Stimulated activated CD4-positive, alpha-beta T cell treated with anti-CD3 and anti-CD28 coated beads, Interleukin-12 subunit alpha, Interleukin-12 subunit beta, amount 100 ng/mL, for 4 hours (primary cell): ENCODE measurements at places on chromosomes 16 and 17.

DNA sequence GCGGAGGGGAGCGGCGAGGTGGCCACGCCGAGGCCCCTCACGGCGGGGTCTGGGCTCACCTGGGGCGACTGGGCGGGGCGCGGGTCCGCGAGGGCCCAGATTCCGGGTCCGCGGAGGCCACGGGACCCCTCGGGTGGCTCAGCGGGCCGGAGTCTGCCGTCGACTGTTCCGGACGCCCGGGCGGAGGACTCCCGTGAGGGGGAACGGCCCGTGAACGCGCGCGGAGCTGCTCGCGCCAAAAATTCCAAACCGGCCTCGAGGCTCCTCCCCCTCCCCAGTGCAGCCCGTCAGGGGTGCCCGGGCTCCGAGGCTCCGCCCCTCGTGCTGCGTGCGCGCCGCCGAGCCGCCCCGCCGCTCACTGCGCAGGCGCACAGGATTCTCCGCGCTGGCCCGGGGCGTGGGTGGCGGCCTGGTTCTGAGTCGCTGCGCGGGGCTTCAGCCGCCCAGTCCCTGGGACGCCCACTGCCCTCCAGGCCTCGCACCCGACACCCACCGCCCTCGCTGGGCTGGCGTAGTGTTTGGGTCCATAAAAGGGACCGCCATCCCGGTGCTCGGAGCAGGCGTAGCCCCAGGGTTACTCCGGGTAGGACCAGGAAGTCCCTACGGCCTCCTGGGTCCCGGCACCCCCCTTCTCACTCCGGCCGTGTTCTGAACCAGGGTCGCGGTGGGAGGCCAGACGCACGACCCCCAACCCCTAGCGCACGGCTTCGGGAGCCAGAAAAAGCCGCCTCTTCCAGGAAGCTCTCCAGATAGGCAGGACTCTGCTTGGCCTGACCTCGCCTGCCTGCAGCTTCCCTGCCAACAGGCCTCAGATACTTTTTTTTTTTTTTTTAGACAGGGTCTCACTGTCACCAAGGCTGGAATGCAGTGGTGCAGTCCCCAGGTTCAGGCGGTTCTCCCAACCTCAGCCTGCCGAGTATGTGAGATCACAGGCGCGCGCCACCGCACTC lies at the start of gene PKMYT1:
Gene PKMYT1, minus strand, starts transcription at position 220 of the 950 bp plus-strand sequence. CDS start 789 bp downstream, outside the sequence.
- peak; percentile 97 for DNase-seq

GRCh38 chr17:7023576-7024401 lies 939 bp downstream of the BCL6B start:
- peak; percentile 96 for DNase-seq

DNA sequence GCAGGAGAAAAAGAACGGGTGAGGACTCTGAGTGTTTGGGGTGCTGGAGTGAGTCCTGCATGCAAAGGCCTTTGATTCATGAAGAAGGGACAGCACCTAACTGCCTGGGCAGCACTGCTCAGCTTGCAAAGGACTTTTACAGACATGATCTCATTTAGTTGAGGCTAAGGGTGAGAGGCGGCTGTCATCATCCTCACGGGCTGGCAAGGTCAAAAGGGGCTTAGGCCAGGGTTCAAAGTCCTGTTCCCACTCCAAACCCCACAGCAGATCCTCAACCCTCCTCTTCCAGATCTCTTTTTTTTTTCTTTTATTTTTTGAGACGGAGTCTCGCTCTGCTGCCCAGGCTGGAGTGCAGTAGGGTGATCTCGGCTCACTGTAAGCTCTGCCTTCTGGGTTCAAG lies 4.8 kb downstream of the RHBDF2 start:
- no peak for DNase-seq

GRCh38 chr17:78307887-78308638 lies 51.8 kb downstream of the SOCS3 start:
- DNase-seq = no peak

DNA sequence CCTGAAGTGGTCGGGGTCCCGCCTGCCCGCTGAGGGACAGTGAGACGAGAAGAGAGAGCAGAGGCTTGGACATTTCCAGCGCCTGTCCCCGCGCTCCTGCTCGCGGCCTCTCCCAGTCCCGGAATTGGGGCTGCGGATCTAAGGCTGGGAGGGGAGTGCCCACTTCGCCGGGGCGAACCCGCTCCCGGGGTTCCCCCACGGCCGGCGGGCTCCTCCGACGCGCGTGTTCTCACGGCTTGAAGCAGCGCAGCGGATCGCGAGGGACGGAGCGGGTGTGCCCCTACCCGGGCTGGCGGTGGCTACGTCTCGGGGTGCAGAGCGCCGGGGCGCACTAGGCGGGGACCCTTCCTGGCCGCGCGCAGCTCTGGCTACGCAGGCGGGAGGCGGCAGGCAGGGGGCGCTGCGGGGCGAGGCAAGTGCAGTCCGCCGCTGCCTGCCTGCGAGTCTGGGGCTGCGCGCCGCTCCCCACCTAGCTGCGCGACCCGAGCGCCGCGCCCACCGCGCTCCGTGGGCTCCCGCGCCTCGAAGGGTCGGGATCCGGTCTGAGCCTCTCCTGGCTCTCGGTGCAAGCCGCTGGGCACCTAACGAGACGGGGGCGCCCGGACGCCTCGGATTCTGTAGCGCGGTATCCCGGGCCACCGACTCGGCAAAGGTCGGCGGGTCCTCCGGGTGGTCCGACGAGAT lies 1.2 kb downstream of the NGFR start:
- peak; percentile 89 for DNase-seq

- no peak for DNase-seq
Observed at GRCh38 chr16:71430744-71431143, 11.1 kb downstream of the TLE7 start.

DNA sequence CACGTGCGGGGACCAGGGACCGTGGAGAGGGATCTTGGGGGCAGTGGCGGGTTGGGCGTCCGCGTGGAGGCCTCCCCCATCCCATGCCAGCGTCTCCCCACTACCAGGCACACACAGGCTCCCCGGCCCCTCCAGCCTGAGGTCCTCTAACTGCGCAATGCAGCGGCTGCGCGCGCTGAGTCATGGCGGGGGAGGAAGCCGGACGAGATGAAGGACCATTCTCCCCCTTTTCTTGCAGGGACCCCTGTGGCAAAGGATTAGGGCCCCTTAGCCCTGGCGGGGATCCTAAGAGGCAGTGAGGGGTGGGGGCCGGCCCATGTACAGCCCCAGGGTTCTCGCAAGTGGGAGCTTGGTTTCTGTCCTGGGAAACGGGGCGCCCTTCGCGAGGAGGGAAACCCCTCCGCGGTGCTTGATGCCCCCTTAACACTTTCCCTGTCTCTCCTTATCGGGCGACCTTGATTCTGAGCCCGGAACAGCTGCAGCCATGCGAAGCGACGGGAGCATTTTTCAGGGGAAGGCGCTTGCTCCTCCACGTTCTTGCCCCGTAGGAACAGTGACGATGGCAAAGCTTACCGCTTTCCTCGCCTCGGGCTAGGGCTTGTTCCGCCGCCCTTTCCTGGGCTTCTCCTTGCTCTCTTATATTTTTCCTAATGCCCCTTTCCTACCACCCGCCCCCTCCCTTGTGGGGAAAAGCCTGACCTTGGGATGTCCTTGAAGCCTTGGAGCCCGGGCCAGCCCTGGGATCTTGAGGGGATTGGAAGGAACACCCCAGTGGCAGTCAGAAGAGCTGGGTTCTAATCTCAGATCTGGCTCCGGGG lies 592 bp downstream of the ALDOA start:
- DNase-seq = peak; percentile 38

DNA sequence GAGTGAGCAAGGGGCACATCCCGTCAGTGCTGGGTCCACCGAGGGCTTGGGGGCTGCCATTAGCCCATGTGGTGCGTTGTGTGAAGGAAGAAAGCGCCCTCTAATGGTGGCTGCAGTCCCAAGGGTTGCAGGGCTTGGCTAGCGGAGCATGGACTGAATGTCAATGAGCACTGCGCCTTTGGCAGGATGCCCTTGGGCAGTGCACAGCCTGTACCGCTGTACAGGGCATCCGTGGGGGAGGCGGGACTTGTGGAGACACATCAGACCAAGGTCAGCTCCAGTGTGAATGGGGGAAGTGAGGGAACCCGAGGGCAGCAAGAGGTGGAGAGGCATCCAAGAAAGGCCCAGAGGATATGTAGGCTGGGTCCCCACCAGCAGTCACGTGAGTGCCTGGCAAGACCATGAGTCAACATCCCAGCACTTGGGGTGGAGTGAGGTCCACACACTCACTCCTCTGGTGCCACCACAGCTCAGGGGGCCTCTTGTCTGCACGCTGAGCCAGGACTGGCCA lies 75.5 kb upstream of the MED9 start:
- DNase-seq = no peak

DNA sequence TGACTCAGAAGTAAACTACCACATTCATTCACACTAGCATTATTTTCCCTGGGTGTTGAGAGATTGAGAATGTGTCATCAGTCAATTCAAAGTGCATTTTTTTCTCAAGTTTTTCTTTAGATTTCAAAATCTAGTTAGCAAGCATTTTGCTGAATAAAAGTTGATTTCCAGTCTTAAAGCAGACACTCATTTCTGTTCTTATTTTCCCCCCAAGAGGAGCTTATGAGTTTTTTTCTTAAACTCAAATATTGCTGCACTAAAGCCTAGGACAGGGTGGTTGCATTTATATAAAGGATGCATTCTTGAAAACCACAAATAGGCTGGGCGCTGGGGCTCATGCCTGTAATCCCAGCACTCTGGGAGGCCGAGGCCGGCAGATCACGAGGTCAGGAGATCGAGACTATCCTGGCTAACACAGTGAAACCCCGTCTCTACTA lies 15.3 kb downstream of the CDH3 start:
- no peak for DNase-seq

- no peak for DNase-seq
Observed at GRCh38 chr17:17830740-17831207, 6.0 kb downstream of the SREBF1 start.

DNA sequence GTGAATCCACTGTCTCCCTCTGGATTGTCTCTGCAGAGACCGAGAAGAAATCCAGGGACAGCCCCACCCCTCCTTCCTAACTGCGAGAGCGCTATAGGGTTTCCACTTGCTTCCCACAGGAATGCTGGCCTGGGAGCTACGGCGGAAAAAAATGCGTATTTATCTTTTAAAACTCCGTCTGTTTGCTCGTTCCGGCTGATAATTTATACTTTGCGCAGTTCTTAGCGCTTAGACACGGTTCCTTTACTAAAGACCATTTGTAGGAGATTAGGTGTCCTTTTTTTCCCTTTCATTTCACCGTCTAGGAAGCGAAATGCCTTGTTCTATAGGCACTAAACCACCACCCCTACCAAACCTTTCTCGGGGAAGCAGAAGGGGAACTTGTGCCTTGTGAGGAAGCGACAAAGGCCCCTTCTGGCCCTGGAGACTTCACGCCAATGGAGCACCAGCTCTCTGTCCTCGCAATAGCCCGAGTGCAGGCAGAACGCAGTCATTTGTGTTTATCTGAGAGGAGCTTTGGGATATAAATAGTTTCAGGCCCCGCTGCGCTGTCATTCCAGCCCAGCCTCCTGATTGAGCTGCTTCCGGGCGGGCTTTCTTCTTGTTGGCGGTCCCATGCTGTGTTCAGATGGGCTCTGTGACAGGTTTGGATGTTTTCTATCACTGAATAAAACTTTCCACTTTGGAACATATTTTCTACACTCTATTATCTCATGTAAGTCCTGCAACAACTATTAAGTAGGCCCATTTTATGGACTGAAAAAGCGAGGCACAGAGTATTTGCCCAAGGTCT lies 791 bp upstream of the SUPT4H1 start:
- no peak for DNase-seq

GRCh38 chr17:7883781-7884386 lies 4.7 kb upstream of the CHD3 start:
- peak; percentile 27 for DNase-seq

DNA sequence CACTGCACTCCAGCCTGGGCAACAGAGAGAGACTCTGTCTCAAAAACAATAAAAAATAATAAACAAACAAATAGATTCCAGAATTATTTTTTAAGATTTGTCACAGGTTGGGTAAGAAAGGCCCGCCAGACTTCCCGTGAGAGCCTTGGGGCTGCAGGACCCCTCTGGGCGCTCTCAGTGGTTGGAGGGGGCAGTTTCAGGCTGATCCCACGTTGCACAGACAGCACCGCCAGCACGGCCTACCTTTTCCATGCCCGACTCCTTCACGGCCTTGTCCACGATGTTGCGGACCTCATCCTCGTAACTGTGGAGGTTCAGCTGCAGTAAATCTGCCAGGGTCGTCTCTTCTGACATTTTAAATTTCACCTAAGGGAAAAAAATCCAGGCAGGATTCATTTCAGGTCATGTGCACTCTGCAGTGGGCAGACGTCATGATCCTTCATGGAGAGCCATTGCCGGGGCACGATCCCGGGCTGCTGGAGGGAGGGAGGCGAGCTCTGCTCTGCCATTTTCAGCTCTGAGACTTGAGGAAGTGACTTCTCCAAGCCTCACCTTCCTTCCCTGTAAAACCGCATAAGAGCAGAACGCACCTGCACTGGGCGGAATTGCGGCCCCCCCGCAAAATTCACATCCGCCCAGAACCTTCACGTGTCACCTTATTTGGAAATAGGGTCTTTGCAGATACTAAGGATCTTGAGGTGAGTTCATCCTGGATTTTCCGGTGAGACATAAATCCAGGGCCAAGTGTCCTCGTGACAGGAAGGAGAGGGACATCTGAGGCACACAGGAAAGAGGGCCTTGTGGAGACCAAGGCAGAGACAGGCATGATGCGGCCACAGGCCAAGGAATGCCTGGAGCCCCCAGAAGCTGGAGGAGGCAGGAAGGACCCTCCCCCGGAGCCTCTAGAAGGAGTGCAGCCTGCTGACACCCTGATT lies 66.8 kb downstream of the DNAH17 start:
- no peak for DNase-seq

DNA sequence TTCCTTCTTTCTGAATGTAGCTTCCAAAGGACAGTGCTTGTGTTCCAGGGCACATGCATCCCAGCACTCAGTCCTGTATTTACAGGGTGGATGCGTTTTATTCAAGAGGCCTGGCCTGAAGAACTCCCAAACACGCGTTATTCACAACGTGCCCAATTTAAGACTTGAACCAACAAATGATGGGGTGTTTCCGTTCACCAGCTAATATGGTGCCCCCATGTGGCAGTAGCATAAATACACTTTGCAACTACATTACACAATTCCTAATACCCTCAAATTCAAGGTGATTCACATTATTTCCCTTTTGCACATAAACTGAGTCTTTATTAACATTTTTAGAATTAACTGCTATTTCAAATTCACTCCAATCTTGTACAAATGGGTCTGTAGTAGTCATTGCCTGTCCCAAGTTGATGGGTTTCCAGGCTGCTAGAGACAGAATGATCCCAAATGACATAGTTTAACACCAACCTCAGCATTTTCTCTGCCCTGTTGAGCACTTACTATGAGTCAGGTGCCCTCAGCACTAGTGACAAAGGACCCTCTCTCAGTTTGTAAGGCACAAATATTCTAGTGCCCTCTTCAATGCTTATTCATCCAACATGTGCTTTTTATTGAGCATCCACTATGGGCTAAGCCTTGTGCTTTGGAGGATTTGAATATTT lies 26.9 kb downstream of the HSD17B2 start:
- no peak for DNase-seq
